ENCODE measurements at places on chromosomes 12 and 14. TPM values are rescaled to one million over a fixed set of nuclear protein-coding genes. Genes with fewer than 3 reads are reported as not detected.

Gene OAS3
- total RNA-seq: 265 TPM

Gene SIX6
- not detected for total RNA-seq

Gene LBHD2
- total RNA-seq: not detected

Gene TAS2R31
- total RNA-seq: 1.7 TPM

Gene TRMT5
- 6.6 TPM for total RNA-seq

All from activated CD4-positive, alpha-beta memory T cell treated with anti-CD3 and anti-CD28 coated beads, Interleukin-2, amount 10 ng/mL, durations not matched to agents 7 days and 5 days (primary cell).